GM23338 (cell line): ENCODE measurements at places on chromosomes 2 and 18.

GRCh38 chr2:158509928-158510797 is 53.4 kb downstream of the PKP4 start:
- no peak for DNase-seq

DNA sequence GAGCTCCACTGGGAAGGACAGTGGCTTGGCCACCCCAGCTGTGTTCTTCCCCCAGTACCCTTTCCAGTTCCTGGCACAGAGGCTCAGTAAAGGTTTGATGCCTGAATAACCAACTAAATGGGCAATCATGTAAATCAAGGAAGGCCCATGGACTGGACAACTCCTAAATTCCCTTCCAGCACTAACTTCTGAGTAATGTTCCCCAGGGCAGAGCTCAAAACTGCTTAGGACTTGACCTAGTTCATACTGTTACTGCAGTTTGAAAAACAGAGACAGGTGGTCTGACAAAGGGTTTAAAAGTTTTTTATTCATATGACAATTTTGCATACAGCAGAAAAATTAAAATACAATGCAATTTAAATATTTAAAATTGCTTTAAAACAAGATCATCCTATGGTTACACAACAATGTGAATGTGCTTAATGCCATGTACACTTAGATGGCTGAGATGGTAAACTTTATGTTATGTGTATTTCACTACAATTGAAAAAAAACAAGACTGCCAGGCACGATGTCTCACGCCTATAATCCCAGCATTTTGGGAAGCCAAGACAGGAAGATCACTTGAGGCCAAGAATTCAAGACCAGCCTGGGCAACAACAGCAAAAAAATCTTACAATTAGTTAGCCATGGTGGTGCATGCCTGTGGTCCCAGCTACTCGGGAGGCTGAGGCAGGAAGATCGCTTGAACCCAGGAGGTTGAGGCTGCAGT is 26.2 kb downstream of the PCBP1 start:
- DNase-seq = no peak

DNA sequence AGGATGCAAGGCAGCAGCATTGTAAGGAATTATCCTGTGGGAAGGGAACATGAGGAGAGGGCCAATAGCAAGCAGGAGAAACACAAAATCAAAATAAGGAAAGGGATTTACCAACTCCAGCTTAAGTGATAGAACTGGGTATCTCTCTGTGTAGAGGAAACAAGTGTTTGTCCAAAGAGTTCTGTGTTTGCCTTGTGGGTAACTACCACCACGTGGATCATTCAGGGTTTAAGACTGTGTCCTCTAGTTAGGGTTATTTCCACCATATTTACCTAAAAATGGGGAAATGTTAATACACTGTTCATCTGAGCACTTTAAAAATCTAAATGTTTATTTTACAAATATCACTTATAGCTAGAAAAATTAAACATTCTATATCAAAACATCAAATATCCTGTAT is 283.3 kb downstream of the EIPR1 start:
- DNase-seq = no peak

DNA sequence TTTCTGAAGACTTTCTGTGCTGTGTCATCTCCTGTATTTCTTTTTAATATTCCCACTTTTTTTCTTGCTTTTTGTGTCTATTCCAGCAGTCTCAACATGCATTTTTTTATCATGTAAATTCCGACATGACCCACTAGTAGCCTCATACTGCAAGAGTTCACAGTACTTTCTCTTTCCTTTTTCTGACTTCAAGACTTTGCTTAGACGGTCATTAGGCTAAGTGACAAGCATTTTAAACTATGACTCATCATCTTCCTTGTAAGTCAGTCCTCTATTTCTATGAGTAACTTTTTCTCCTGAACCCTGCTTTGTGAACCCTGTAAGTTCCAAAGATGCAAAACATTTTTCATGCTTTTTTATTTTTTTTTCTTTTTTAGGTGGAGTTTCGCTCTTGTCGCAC is 381.2 kb downstream of the TXNL1 start:
- DNase-seq = no peak

DNA sequence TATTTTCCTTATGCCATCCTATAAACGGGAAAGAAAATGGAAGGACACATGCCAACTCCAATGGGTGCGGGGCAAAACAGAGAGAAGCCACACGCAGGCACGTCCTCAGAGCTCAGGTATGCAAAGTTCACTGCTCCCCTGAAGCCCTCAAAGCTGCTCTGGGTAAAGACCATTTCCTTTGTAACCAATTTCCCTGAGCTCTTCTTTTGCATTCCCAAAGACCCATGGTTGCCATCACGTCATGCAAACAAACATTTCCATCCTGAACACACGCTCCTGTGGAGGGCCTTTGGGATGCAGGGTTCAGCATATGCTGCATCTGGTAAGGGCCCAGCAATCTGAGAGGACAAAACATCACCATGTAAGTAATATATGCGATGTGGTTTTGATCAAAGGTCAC is 69.4 kb downstream of the EMILIN2 start:
- peak; percentile 80 for DNase-seq

DNA sequence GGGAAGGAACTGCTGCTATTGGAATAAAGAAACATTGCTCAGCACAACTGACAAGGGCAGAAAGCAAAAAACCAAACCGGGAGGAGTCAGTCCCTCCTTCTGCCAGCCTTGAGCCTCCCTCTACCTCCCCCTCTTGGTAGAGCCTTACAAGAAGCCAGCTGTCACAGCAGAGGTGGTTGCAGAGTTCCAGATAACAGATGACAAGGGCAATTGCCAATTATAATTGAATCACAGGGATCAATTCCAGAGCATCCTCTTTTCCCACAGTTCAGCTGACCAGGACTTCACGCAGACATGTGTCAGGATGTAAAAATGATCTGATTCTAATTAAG is 548.2 kb upstream of the LRRTM1 start:
- peak; percentile 64 for DNase-seq

- DNase-seq = no peak
Measured at GRCh38 chr18:49548229-49548636, 13.6 kb upstream of the LIPG start.

- no peak for DNase-seq
Measured at GRCh38 chr18:76258209-76258608, 236.8 kb downstream of the ZNF516 start.

GRCh38 chr2:171792886-171793580 is 101.0 kb downstream of the SLC25A12 start:
- no peak for DNase-seq

- no peak for DNase-seq
Measured at GRCh38 chr2:24711865-24712264, 81.3 kb downstream of the PTRHD1 start.

- DNase-seq = peak; percentile 72
Measured at GRCh38 chr18:31102025-31102684, at the start of gene DSC2. Gene DSC2, minus strand, starts transcription at chr18:31102421. Its CDS starts 450 bp downstream, at chr18:31101971.

GRCh38 chr2:55511508-55512124 is 7.9 kb upstream of the CFAP36 start:
- DNase-seq = peak; percentile 82

DNA sequence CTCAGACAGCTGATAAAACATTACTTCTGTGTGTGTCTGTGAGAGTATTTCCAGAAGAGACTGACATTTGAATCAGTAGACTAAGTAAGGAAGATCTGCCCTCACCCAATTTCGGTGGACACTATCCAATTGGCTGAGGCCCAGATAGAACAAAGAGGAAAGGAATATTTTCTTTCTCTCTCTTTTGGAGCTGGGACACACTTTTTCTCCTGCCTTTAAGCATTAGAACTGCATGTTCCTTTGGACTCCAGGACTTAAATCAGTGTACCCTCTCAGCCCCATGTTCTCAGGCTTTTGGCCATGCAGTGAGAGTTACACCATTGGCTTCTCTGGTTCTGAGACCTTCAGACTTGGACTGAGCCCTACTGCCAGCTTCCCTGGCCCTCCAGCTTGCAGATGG is 3.3 kb upstream of the SRBD1 start:
- DNase-seq = no peak

DNA sequence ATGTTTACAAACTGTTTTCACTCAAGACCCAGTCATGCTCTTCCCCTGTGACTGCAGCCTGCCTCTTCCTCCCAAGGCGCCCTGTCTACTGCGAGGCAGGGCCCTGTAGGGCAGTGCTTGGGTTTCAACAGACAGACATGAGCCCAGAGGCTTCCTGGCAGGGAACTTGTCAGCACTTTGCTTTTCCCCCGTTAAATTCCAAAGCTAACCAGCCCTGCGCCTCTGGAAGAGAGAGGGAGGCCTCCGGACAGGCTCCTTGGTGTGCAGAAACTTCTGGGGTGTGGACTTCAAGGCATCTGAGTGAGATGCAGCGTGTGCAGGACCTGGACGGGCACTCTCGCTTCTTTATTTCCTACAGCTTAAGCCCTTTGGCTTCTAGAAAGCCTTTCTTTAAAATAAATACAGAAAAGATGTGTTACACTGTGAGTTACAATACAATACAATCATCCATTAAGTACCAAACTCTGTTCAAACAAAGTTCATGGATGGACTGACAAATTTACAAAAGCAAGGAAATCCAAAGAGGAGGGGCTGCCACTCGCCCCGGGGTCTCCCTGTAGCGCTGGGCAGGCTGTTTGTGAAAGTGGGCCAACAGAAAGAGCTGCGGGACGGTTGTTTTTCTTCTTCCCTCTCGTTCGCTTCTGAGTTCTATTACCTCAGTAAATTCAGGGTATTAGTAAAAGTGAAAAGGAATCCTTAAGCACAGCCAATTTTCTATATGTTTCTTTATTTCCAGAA is 8.8 kb upstream of the ZNF516 start:
- peak; percentile 39 for DNase-seq

DNA sequence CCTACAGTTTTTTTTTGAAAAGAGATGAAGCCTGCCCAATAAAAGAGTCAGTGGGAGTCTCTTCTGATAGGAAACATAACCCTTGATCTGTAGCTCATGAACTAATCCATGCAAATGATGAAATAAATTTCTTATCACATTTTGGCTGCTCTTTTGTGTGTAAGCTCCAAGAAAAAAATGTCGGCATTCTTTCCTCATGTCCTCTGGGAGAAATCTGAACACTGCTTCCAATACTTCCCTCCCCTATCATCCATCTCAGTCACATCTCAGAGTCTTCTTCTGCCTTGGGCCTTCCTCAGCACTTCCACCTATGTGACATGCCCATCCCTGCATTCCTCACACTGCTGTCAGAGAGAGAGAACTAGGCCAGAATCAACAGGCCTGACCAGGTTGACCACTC is 395.7 kb upstream of the ST6GAL2 start:
- DNase-seq = no peak

- DNase-seq = peak; percentile 42
Measured at GRCh38 chr2:42386682-42387081, 25.7 kb upstream of the COX7A2L start.

GRCh38 chr18:73283788-73284187 is 416.0 kb upstream of the NETO1 start:
- DNase-seq = no peak

- no peak for DNase-seq
Measured at GRCh38 chr2:46394649-46395510, 84.5 kb upstream of the TMEM247 start.

DNA sequence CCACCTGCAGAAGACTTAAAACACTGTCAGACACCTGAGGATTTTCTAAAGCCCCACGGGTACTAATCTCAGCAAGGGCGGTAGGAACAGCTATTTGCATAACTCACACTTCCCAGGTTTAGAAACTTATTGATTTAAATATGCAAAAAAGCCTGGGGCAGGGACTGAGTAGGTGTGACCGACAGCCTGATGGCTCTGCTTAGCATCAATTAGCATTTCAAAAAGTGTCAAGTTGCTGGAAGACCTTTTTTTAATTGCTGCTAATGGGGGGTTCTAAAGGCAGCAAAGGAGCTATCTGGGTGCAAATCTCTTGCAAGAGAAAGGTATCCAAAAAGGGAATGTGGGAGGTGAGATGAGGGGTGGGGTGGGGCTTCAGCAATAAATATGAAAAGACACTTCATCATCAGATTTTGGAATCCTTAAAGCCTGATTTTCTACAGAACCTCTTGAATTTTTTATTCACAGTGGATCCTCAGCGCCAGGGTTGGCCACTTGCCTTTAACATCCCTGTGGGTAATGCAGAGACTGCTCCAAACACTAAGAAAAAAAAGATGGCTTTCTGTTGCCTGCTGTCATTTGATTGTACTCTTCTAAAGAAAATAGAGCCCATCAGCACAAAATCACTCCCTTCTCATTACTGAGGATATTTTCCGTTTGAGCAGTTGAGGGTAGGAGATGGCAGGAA is 121.1 kb upstream of the RMP24 start:
- peak; percentile 94 for DNase-seq

DNA sequence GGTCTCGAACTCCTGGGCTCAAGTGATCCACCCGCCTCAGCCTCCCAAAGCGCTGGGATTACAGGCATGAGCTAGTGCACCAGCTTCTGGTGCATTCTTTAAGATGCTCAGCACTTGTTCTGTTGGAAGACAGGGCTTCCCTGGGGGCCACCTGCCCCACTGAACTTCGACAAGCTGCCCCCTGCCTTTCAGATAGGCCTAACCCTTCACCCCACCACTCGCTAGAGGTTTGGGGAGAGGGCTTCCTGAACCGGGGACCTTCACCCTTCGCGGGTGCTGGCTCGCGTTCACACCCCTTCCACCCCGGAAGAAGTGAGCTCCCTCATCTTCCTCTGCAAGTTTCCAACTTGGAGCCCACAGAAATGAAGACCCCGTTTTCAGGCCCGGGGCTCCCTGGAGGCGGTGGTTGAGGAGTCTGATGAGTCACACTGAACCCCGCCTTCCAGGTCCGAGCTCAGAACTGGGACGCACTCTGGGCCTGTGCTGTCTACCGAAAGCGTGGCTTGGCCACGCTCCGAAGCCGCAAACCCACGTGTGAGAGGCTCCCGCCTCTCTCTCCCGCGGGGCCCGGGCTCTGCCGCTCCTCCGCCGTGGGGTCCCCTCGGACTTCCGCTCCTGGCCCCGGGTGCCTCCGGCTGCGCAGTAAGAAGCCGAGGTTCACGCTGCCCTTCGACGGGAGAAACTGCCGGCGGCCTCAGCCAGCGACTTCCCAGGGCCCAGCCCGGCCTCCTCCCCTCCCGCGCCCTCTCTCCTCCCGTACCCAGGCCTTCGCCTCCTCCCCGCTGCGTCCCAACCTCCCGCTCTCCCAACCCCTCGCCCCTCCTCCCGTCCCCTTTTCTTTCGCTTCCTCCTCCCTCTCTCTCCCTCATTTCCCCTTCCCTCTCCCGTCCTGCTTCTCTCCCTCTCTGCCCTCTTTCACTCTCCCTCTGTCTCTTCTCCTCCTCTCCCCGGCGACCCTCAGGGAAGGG is 47.5 kb upstream of the SP3 start:
- DNase-seq = peak; percentile 91

DNA sequence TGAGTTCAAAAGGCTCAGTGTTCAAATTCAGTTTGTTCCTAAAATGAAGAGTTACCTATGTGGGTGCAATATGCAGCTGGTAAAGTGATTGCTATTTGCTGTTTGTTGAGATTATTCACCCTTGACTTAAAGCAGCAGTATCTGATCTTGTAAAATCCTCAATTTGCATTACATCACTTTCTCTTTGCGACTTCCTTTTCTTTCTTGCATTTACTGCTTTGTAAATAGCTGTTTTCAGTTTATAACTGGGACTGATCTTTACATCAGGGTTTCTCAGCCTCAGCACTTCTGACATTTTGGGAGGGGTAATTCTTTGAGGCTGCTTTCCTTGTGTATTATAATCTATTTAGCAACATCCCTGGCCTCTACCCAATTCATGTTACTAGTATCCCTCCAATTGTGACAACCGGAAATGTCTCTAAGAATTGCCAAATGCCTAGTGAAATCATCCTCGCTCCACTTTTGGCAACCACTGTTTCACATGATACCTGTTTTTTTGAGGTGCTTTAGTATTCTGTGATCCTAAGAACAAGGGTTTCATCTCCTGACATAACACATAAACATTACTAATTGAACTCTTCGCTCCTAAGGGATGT is 12.1 kb upstream of the ERCC3 start:
- no peak for DNase-seq

GRCh38 chr2:151156431-151156830 is 105.2 kb downstream of the RBM43 start:
- no peak for DNase-seq
